ENCODE measurements at places on chromosomes 1 and 21.

- peak; percentile 16 for DNase-seq
Observed at GRCh38 chr1:1040004-1040991, 20.4 kb downstream of the AGRN start.

- DNase-seq = no peak
Observed at GRCh38 chr1:156217871-156218270, 5.1 kb downstream of the PMF1 start.

- DNase-seq = peak; percentile 70
Observed at GRCh38 chr1:37486680-37487618, 12.6 kb downstream of the ZC3H12A start.

GRCh38 chr1:115437196-115437595 lies 99.1 kb upstream of the NGF start:
- peak; percentile 70 for DNase-seq

GRCh38 chr1:20621012-20621411 lies 12.2 kb upstream of the PINK1 start:
- no peak for DNase-seq

- DNase-seq = no peak
Observed at GRCh38 chr21:41663805-41664788, 102.8 kb downstream of the RIPK4 start.

- DNase-seq = no peak
Observed at GRCh38 chr1:117783606-117784396, 145.6 kb downstream of the GDAP2 start.

- DNase-seq = peak; percentile 42
Observed at GRCh38 chr21:33241846-33242245, 12.1 kb downstream of the IFNAR2 start.

- DNase-seq = peak; percentile 93
Observed at GRCh38 chr1:58781541-58782177, 2.2 kb downstream of the JUN start.

DNA sequence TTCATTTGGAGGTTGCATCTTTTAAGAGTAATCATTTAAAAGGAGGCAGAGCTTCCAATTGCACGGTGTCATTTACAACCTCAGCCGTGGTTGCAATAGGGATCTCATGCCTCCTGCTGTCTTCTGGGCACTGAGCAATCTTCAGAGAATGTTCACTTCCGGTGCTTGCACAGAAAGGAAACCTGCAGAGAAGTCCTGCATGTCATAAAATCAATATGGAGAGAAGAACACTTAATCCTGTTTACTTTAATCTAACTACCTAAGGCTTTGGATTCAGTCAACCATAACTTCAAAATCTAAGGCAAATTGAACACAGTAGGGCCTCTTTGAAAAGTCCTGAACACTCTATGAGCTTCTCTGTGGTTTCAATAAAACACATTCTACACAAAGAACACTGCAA lies 11.3 kb upstream of the MAP10 start:
- DNase-seq = no peak

GRCh38 chr21:25501996-25502665 lies 105.2 kb downstream of the MRPL39 start:
- DNase-seq = no peak

DNA sequence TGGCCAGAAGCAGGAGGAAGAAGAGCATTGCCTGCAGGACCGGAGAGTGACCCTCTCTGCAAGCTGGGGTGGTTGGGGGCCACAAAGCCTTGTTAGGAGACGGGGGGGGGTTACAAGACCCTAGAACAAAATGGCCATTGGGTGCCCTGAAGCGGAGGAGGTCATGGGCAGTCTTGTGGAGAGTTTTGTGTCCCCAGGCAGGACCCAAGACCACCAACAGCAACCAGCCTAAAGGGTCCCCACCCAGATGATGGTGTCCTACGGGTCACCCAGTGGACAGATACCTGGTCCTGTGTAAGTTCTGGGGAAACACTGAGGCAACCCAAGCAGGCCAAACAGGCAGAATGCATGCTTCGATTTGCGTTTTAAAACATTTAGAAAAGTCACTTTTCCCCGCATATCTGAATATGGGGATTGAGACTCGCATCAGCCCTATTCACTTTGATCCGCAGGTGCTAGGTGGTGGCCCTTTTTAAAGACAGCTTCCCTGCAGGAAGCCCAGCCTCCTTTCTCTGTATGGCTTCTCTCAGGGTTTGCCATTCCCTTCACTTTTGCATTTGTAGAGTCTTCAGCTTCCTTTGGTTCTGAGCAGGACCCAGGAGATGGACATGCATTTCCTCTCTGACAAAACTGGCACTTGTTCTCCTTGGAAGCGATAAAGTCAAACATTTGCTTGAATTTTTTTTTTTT lies 21.1 kb downstream of the GNG4 start:
- DNase-seq = no peak

GRCh38 chr1:24108334-24109165 lies 3.4 kb downstream of the MYOM3 start:
- no peak for DNase-seq

GRCh38 chr1:109304226-109304920 lies 2.4 kb downstream of the MYBPHL start:
- DNase-seq = no peak

- no peak for DNase-seq
Observed at GRCh38 chr1:219461981-219462400, 150.9 kb downstream of the ZC3H11B start.

DNA sequence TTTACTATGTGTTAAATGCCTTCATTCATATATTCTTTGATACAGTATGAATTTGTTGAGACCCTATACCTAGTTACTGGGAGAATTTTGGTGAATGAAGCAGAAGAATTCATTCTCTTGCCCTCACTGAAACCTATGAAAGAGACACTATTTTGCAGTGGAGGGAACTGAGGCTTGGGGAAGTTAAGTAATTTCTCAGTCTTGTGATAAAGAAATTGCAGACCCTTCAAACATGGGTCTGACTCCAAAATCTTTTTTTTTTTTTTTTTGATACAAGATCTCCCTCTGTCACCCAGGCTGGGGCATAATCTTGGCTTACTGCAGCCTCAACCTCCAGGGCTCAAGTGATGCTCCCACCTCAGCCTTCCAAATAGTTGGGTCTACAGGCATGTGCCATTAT lies 132.1 kb downstream of the DNM3 start:
- DNase-seq = no peak

- no peak for DNase-seq
Observed at GRCh38 chr1:168319691-168320090, 39.0 kb downstream of the TBX19 start.

DNA sequence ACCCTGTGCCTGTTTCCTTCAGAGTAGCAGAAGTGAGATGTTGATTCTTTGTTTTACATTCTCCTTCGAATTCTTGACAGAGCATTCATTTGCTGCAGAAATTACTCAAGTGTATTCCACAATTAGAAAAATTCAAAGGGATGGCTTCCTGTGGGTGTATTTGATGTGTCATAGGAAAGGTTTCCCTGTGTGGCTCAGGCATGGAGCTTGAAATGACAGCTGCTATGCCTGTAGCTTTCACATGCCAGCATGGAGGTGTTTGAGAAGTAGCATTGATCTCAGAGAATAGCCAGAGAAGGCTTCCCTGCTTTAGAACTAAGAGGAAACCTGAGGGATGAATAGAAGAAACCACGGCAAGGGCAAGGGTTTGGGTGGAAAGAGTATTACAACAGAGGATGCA lies 317.2 kb upstream of the DEPDC1 start:
- DNase-seq = no peak

DNA sequence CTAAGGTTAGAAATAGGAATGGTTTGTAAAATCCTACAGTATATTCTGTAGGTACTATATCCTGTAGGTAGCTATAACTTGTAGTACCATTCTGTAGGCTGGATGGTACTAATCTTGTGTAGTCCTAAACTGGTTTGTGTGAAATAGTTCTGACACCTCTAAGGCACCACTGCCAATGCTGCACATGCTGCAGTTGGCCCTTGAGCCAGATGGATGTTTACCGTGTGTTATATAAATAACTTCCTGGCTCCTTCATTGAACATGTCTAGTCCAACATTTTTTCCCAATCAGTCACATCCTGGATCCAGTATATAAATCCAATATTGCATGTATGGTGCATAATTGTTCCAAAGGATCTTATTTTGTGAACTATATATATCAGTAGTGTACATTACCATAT lies 89.5 kb upstream of the GNG4 start:
- DNase-seq = peak; percentile 12

- DNase-seq = no peak
Observed at GRCh38 chr1:38581396-38581795, 278.2 kb downstream of the RRAGC start.

GRCh38 chr1:24886241-24886640 lies 43.8 kb downstream of the RUNX3 start:
- no peak for DNase-seq

DNA sequence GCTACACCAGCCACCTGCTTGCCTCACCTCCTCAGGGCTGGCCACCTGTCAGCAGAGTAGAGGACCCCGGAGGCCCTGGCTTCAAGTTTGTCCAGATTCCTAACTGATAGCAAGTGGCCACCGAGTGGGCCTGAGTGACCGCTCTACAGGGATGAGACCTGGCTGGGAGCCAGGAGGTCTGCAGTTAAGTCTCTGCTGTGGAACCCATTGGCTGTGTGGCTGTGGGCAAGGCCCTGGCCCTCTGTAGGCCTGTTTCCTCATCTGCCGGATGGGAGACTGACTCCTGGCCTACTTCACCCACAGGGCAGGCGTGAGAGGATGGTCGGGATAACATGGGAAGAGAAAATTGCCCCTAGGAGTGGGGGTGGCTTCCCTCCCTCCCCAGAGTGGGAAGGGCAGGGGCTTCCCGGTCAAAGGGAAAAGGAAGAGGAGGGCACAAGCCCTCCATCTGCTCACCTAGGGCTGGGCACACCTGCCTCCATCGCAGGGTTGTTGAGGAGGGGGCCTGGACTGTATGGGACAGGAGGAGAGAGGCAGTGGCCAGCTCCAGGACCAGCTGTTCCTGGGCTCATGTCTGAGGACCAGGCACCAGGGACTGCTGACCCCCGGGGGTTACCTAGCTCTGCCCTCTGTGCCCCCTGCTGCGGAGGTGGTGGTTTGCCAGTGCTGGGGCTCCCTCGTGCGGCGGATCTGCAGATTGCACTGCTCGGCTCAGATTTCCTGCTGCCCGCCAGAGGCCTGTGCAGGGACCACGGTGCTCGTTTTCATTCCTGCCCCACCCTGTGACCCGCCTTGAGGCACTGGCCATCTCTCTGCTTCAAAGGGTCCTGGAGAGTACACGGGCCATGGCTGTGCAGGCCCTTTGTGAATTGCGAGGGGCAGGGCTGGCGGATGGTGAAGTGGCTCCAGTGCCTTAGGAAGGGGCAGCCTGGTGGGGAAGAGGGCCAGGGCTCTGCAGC lies 9.1 kb upstream of the MTFR1L start:
- peak; percentile 33 for DNase-seq

DNA sequence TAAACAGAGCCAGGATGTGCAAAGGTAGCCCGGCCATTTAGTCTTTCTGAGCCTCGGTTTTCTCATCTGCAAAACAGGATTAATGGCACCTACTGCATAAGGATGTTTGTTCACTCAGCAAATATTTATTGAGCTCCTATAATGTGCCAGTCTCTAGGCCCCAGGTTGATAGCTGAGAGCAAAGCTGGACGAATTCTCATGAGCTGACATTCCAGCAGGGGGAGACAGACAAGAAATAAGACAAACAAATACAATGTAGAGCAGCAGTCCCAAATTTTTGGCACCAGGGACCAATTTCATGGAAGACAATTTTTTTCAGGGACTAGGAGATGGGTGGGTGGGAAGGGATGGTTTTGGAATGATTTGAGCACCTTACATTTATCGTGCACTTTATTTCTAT lies 74.3 kb upstream of the PAX7 start:
- DNase-seq = no peak

DNA sequence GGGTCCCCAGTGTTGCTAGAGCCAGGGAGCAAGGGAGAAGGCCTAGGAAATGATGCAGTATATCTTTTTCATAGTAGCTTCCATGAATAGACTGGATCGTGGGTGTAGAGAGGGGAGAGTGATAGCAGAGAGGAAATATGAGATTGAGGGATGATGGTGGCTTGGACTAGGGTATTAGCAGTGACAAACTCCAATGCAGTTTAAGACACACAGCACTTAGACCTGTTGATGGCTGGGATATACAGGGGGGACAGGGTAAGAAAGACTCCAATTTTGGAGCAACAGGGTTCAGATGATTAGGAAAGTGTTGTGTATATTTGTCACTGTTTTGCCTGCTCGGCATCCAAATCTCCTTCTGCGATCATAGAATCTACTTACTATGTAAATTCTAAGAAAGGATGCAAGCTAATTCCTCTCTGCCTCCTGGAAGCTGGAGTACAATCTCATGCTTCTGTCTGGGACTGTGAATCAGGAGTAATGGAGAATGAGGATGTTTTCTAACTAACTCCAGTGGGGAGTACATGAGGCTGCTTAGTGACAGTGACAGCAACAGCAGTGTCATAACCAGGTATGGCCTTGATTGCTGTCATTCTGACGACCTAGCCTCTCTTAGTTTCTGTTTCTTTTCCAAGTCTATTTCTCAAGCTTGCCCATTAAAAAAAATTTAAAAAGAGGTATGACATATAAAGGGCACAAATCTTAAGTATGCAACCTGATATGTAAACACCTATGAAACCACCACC lies 47.5 kb downstream of the SYDE2 start:
- DNase-seq = no peak

GRCh38 chr1:203682473-203683383 lies 56.1 kb downstream of the ATP2B4 start:
- peak; percentile 45 for DNase-seq

GRCh38 chr1:173870252-173871075 lies 2.3 kb downstream of the ZBTB37 start:
- peak; percentile 41 for DNase-seq

GRCh38 chr1:237799762-237800474 lies 90.8 kb downstream of the ZP4 start:
- peak; percentile 75 for DNase-seq

DNA sequence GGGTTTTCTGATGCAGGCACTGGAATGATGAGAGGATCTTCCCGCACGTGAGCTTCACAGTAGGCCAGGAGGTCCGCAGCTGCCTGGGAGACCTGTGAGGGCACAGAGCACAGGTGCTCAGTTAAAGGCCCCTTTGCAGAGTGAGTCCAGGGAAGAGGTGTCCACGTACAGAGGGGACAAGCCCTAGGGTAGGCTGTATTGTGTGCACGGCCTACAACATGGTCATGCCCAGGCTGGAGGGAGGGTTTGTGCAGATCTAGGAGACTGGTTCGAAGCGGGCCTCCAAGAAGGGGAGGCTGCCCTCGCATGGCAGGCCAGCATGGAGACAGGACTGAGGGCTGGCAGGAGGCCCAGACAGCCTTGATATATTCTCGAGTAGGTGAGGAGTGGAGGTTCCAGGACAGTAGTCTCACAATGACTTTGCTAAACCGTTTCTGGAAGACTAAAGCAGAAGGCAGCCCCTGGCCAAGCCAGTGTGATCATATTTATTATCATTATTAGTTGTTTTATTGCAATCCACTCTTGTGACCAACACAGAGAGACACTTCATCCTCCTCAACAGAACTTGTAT lies 48.0 kb upstream of the B3GALNT2 start:
- peak; percentile 53 for DNase-seq

- DNase-seq = peak; percentile 35
Observed at GRCh38 chr1:92708368-92708950, 76.4 kb downstream of the EVI5 start.

DNA sequence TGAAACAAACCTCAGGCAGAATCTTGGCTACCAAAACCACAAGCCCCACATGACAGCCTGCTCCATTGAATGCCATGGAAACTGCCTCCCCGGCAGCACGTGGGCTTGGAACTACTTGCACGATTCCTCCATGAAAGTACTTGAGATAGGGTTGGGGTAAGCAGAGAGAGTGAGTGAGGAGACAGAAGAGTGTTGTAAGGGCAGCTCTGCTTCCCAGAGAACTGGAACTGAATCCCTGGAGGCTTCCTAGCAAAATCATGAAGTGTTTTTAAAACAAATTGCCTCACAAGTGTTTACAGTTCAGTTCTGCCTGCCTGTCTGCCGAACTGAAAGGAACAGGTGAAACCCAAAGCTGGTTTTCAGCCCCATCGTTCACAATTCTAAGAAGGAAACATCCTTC lies 35.3 kb upstream of the DNASE2B start:
- peak; percentile 38 for DNase-seq

Data from NCI-H2029 (cell line).